Suppressor macrophage treated with lipopolysaccharide for 4 hours (primary cell): ENCODE measurements at places on chromosomes 5 and 9.

DNA sequence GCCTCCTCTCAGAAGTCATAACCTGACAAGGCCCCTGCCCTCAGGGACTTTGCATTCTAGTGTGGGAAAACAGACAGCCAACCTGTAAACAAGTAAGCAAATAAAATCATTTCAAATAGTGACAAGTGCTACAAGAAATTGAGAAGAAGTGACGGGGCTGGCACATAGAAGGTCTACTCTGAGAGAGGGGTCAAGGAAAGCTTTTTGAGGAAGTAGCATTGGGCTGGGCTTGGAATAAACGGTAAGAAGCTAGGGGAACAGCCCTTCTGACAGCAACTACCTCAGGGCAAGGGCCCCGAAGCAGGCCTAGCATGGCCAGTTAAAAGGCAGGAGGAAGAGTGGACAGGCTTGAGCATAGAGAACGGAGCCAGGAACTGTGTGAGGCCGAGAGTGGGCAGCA lies 4.8 kb upstream of the SLC2A8 start:
- no peak for DNase-seq

GRCh38 chr5:139755892-139756671 lies 39.5 kb upstream of the PSD2 start:
- no peak for DNase-seq

DNA sequence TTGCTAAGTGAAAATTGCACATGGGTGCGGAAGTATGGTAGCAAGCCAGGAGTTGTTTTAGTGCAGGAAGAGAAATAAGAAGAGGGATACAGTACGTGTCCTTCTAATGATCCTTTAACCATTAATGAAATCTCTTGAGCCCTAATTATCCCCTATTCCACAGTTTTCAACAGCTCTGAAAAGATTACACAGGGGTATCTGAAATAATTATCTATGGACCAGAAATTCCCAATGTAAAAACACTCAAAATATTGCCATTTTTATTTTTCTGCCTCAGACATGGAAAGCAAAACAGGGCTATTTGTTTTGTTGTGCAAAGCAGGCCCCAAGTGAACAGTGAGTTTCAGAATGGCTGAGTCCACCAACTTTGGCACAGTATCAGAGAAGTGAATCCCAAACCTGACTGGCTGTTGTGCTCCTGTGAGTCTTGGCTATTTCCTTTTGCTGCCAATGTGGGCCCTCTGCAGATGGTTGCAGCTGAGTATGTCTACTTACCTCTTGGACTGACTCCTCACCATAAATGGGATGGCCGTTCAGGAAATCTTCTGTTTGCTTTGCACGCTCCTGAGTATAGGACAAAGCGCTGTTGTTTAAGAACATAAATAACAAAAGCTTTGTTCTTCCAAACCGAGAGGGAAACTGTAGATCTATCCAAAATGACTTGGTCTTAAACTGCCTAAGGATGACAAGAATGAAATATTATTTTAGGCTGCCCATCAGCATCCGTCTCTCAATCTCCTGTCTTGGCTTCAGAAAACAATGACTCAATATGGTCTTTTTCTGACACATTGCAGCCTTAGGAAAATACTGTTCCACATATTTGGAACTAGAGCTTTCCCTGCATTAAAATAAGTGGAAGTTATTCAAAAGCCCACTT lies 204.1 kb downstream of the DEPDC1B start:
- DNase-seq, result no peak

DNA sequence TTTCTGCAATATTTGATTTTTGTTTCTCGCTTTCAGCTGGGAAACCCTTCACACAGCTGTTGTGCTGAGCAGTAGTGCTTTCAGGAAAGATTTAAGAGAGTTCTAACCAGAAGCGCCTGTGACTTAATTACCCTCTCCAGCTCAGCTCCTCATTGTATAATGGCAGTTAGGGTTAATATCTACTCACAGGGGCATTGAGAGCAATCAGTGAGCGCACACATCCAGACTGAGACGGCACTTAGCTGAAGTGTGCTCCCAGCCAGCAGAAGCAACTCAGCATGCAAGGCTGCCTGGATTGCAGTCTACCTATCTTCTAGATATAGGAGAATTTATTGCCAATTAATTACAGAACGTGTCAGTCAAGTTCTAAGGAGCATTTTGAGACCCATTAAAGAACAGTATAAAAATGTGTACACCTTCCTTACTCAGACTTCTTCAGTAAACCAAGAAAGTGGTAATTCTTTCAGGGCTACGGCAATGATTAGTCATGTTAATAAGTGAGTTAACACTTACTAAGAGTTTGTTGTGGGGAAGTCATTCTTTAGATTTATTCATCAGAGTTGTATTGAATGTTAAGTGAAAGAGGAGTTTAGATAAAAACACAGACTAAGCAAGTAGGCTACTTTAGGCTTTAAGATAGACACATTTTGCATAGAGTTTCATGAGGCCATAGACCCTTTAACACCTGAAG lies 111.7 kb upstream of the PCAT7 start:
- no peak for DNase-seq

DNA sequence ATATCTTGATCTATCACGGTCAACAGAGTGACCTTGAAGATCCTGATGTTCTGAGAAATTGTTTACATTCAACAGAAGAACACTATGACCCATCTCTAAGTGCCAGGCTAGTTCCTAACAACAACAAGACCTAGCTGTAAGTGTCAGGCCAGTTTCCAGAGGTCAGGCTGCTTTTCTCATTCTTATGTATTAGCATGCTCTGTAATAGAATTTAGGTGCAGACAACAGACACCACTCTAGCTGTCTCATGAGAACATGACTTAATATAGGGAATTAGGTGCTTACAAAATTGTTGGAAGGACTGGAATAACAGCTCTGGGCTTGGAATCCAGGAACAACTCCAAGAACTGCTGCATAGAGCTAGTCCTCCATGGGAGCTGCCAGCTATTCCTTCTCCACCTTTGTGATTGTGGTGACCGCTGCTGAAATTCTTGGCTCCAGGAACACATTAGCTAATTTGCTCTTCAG lies 138.7 kb downstream of the SNX18 start:
- DNase-seq, result no peak

- DNase-seq, result peak; percentile 38
These were observed 549.0 kb upstream of the ZNF608 start for GRCh38 chr5:125295405-125295872.

DNA sequence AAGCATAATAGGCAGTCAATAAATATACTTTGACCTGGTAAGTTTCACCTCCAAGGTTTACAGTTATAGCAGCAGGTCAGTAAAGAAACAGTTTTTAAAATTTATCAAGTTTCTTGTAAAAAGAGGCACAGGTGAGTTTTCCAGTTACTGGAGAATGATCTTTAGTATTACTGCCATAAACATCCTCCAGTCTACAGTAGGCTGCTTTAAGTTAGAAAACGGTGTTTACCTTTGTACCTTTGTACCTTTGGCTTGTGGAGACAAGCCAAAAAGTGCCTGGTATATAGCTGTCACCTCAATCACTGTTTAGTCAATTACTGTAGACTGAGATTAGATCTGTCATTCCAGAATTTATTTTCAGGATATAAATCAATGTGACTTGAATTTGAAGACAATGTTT lies 42.7 kb upstream of the SRFBP1 start:
- DNase-seq, result no peak

GRCh38 chr5:28403846-28404245 lies 1365.5 kb upstream of the CDH9 start:
- DNase-seq, result no peak

DNA sequence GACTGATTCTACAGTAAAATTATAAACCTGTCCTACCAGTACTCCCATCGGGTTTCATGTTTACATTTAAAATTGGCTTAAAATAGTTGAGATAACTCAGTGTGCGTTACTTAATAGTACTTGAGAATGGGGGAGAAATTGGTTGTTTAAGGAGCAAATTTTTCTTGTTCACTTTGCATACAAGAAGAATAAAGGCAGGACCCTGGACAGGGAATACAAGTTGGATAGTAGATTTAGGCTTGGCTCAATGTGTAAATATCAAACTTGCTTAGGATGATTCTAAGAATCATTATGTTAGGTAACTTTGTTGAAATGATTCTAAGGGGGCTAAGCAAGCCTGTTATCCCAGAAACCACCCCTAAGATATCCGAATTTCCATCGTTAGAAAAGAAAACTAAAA lies 448.4 kb upstream of the TLE4 start:
- DNase-seq, result no peak

- no peak for DNase-seq
These were observed 34.0 kb upstream of the SPDL1 start for GRCh38 chr5:169549453-169550100.

DNA sequence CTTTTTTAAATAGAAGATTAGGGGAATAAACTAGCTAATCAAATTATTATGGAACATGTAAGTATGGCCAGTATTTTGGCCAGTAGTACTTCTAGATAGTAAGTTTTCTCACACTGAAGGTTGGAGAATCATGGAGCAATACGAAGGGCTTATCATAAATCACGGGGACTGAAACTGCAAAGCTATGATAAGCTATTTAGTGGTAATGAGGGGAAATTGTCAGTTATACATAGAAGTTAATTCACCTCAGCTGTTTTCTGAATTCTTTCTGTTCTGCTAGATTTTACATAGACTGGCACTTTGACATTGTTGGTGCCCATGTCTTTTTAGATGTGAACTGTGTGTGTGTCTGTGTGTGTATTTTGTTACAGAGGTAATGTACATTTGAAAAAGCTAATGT lies 34.5 kb upstream of the FAM151B start:
- no peak for DNase-seq

DNA sequence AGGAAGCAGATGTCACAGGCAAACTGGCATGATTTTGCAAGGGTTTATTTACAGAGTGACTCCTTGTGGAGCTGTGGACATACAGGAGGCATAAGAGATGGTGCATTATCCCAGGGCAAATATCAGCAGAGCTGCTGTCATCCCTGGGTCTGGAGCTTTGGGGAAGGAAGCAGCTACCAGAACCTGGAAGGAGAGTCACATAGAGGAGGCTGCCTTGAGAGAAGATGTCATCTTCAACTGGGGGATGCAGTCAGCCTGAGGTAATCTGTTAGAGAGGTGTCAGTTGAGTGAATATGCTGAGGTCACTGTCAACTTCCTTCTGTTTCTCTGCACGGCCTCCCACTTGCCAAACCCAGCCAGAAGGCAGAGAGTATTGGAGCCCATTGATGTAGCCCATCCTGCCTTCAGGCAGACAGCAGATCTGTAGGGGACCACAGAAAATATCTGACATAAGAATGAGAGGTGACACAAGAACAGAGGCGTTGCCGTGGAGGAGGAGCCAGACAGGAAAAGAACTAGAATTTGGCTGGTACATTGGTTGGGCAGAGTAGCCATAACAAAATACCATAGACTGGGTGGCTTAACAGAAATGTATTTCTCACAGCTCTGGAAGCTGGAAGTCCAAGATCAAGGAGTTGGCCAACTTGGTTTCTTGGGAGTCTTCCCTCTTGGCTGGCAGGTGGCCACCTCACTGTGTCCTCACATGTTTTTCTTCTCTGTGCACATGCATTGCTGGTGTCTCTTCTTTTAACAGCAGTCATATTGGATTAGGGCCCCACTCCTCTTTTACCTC lies 102.8 kb downstream of the SNX18 start:
- DNase-seq, result peak; percentile 68

GRCh38 chr9:108099854-108100253 lies 610.3 kb upstream of the KLF4 start:
- peak; percentile 6 for DNase-seq

- no peak for DNase-seq
These were observed 29.3 kb upstream of the UBE2QL1 start for GRCh38 chr5:6419340-6419852.

- DNase-seq, result no peak
These were observed 112.3 kb downstream of the PCSK1 start for GRCh38 chr5:96320797-96321196.

DNA sequence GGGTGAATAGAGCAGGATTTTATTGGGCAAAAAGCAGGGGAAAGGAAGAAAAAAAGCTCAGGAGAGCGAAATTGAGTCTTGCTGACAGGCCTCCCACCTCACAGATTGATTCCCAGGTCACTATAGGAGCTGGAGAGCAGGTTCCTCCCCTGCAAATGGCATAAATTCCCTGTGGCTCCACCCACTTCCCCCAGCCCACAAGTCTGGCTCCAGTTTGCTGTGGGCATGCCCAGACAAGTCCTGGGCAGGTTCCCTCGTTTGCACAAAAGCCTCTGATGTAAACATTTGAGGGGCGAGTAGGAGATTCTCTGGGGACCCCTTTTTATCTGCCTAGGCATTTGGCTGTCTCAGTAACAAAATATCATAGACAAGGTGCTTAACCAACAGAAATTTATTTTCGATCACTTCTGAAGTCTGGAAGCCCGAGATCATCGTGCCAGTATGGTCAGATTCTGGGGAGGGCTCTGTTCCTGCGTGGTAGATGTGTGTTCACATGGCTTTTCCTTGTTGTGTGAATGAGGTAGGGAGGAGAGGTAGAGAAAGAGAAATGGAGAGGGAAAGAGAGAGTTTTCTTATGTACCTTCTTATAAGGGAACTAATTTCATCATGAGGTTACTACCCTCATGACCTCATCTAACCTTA lies 614.5 kb downstream of the MAT2B start:
- no peak for DNase-seq

- DNase-seq, result no peak
These were observed 29.7 kb upstream of the CSNK1G3 start for GRCh38 chr5:123482258-123482657.

- DNase-seq, result no peak
These were observed 10.7 kb downstream of the CARNMT1 start for GRCh38 chr9:75017378-75017777.

- no peak for DNase-seq
These were observed 6.2 kb downstream of the ZER1 start for GRCh38 chr9:128765499-128765898.

GRCh38 chr9:126885131-126885641 lies 24.7 kb downstream of the ZBTB34 start:
- peak; percentile 35 for DNase-seq

DNA sequence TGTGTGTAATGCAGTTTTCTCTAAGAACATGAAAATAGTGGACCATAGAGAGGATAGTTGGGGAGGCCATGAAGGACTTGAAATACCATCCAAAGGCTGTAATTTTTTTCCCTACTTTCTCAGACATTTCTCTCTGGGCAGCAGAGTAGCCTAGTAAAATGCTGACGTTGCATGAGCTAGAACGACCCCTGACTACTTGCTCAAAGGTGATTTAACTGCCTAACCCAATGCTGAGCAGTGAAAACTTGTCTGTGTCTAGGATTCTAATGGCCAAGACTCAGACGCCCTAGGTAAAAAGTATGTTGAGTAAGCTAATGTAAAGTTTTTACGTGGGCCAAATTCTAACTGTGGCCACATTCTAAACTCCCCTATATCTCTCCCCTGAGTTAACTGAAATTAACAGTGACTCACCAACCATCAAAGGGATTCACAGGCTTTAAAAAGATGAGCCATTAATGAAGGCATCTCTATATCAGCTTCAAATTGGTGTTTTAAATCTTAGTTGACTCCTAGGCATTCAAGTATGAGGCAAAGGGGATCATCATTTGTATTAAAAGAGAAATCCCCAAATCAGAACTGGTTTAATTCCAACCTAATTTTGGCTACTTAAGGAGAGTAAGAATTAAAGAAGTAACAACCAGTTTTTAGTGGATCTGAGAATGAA lies 121.0 kb upstream of the GAS1 start:
- DNase-seq, result no peak

GRCh38 chr5:168048486-168048885 lies 243.0 kb upstream of the WWC1 start:
- DNase-seq, result no peak
